ENCODE measurements at places on chromosomes 5 and 9.

GRCh38 chr9:6034954-6035353 is 19.5 kb upstream of the RANBP6 start:
- DNase-seq: no peak

DNA sequence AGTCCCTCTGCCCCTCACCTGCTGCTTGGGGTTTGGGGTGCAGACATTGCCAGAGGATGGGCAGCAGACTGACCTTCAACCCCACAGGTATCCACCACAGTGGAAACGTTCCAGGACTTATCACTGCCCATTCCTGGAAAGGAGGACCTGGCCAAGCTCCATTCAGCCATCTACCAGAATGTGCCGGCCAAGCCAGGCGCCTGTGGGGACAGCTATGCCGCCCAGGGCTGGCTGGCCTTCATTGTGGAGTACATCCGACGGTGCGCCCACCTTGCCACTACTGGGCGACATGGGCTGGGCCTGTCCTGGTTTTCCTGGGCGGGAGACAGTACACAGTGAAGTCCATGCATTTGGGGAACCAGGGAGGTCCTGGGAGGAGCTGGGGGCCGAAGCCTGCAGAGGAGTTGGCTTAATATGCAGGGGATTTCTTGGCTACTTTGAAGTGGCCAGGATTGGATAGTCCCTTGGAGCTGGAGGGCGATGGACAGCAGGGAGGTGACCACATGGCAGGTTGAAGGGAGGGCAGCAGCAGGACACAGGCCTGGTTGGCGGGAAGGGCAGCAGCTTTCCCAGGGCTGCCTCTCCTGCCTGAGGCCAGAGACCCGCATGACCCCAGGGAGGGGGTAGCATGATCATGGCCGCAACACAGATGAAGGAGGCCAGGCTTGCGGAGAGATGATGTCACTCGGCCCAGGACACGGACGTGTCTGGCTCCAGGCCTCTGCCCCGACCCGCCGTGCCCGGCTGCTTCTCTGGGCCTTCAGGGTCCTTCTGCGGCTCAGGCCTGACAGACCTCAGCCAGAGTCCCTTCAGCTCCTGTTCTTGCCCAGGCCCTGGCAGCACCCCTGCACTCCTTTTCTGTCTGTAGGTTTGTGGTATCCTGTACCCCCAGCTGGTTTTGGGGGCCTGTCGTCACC is 34.6 kb downstream of the USP20 start:
- no peak for DNase-seq

DNA sequence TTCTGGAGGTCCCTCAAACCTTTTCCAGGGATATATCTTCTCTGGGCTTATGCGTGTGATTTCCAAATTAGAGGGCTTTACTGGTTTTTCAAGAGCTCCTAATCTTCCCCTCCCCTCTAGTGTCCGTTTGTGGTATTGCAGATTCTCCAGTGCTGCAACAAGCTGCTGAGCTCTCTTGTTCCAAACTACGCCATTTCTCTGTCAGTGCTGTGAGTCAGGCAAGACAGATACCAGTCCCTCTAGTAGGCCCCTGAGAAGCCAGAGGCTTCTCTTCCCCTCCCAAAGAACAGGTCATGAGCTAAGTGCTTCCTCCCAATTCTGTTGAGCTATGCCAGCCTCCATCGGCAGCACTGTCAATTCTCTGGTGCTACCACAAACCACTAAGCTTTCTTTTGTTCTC is 149.5 kb downstream of the FANCC start:
- peak; percentile 88 for DNase-seq

- DNase-seq: no peak
These were observed 159.2 kb upstream of the SLC24A2 start for GRCh38 chr9:19947996-19948395.

DNA sequence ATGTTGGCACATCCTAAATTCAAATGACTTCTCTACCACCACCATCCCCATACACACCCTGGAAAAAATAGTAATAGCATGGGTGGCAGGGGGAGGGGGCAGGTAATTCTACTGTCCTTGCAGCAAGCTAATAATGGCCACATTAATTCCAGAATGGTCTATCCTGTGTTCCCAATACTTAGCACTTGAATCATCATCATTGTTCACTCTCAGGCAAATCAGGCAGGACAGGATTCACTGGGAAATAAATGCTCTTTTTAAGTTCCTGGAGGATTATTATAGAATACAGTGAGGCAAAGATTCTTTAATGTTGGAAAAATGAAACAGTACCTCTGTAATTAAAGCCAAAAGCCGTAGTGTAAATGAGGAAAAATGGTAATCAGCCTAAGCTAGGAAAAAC is 254.5 kb downstream of the ARRDC3 start:
- DNase-seq: no peak
